Activated CD8-positive, alpha-beta T cell treated with anti-CD3 and anti-CD28 coated beads for 36 hours (primary cell): ENCODE measurements at places on chromosomes 2 and 18. TPM values are rescaled to one million over a fixed set of nuclear protein-coding genes. Genes with fewer than 3 reads are reported as not detected.

The FOXI3 gene
- not detected for total RNA-seq

The TSPYL6 gene
- not detected for total RNA-seq

The SOX11 gene
- total RNA-seq: not detected

The POTEJ gene
- not detected for total RNA-seq

The RGPD8 gene
- total RNA-seq: 13.5 TPM
